T-helper 17 cell (primary cell): ENCODE measurements at places on chromosomes 13 and 19.

DNA sequence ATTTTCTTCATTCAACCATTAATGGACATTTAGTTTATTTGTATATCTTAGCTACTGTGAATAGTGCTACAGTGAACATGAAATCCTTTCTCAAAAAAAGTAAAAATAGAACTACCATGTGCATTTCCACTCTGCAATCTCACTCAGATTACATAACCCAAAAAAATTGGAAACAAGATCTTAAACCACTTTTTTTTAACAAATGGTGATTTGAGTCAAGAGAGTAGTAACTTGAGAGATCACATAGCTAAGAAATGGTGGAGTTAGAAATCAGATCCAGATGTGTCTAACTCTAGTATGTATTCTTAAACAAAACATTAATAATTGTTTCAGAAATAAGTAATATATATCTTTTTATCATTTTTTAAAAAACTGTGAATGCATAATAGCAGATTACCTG is 318.3 kb upstream of the SGCG start:
- DNase-seq: no peak

GRCh38 chr19:4877753-4878490 is 10.5 kb upstream of the PLIN3 start:
- no peak for DNase-seq

- DNase-seq: no peak
Observed at GRCh38 chr19:46951171-46951986, 68.3 kb upstream of the NPAS1 start.

DNA sequence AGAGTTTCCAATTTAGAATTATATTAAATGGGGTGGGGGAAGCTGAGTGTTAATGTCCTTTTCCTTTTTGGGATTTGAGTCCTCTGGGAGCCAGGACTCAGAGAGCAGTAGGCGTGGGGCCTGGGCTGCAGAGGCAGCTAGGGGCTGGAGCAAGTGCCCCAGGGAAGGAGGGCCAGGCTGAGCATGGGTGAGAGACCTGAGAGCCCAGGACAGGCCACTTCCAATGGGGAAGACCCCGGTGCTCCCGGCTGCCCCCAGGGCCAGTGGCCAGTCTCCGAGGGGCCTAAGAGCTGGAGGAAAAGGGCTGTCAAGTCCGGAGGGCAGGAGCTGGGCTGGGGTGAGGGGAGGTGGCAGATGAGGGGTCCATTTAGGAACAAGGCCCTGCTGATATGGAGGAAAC is 371.5 kb downstream of the ZNF536 start:
- no peak for DNase-seq

GRCh38 chr13:79775830-79776229 is 294.9 kb downstream of the NDFIP2 start:
- DNase-seq: no peak

DNA sequence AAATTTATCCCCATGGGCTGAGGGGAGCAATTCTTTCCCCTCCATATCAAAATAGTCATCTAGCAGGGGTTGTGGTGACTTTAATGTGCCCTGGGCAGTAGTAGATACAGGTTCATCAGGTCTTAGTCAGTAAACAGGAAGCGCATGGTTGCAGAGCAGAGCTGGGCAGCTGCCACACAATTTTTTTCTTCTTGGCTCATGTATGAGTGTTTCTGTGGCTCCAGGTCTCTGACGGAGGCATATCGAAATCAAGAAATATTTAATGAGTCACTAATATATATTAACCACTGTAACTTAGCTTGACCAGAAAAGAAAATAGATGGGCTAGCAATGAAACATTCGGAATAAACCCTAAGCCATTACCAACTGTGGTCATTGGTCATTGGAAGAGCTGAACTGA is 68.4 kb upstream of the UBL3 start:
- no peak for DNase-seq

DNA sequence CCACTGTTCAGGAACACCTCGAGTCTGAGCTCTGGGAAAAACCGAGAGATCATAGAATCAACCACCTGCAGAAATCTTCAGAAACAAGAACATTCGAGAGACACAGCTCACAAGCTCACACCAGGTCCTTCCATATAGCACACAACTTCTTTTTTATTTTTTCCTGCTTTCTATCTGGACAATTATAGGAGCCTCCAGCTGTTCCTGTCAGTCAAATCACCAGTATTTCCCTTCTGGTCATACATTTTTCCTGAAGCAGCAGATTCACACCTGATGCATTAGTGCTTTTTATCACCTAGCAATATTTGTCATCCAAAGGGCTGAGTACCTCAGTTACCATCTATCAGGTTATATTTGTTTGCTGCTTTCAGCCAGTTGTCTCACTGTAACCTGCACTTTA is 323.5 kb downstream of the FOXO1 start:
- DNase-seq: no peak

- DNase-seq: no peak
Observed at GRCh38 chr19:16232568-16232967, 34.9 kb downstream of the AP1M1 start.

DNA sequence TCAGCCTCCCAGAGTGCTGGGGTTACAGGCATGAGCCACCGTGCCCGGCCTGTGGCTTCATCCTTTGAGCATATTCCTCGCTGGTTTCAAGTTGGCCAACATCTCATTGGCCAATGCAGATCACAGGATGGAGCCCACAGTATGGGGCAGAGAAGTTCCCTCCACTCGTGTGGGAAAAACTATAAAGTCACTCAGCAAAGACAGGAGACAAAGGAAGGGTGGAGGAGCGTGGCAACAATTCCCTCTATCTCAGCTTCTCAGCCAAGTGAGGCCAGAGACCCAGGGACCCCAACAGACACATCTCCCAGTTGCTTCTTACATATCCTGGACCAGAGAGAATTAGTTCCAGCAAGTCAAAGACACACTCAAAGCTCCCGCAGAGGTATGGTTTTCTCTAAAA is 184.6 kb upstream of the SOX1 start:
- DNase-seq: no peak

- no peak for DNase-seq
Observed at GRCh38 chr13:52713894-52714293, 25.7 kb downstream of the CNMD start.

DNA sequence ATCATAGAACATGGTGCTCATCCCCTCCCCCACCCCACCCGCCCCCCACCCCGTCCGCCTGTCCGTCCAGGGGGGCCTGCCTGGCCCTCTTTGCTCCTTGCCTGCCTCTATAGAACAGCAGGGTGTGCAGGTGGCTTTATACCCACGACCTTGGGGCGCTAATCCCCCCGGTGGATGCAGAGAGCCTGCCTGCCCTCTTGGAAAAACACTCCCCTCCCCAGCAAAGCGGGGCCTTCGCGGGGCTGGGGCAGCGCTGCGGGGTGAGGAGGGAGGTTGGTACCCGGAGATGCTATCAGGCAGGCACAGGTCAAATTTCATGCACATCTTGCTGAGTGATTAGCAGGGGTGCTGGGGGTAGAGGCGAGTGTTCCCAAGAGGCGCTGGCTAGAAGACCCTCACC is 21.9 kb downstream of the RFX1 start:
- DNase-seq: no peak

GRCh38 chr13:80988391-80989151 is 647.6 kb upstream of the SPRY2 start:
- DNase-seq: no peak

DNA sequence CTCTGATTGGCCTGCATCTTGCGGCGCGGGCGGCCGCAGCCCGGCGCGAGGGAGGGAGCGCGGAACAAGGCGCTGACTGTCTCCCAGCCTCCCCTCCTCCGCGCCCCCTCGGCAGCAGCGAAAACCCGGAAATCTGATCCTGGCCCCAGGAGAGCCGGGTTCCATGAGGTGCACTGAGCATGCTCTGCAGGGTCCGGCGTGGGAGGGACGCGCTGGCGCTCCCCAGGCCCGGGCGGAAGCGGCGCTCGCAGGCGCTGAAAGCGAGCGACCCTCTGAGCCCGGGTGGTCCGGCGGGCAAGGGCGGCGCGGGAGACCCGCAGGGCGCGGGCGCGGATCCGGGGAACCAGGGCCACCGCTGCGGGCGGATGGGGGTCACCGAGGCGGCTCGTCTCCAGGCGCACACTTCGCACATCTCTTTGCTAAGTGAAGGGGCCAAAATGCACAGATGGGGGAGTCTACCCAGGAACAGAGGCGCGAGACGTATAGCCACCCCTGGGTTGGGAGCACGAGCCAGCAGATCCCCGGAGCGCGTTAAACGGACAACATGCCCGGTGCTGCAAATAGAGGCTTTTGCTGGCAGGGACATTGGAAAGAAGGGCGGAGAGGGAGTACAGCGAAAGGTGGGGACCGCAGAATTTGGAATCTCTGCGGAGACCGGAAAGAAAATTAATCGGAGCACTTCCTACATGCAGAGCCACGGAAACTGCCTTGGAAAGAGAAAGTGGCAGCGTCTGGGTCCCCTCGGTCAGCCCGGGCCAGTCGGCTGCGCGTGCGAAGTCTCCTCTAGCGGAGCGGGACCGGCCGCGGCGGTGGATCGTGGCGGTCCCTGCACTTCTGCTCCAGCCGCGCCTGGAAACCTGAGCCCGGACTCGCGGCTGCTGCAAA is 510 bp upstream of the PCDH9 start:
- DNase-seq: peak; percentile 50

- DNase-seq: no peak
Observed at GRCh38 chr13:109425821-109426689, 360.3 kb downstream of the IRS2 start.

DNA sequence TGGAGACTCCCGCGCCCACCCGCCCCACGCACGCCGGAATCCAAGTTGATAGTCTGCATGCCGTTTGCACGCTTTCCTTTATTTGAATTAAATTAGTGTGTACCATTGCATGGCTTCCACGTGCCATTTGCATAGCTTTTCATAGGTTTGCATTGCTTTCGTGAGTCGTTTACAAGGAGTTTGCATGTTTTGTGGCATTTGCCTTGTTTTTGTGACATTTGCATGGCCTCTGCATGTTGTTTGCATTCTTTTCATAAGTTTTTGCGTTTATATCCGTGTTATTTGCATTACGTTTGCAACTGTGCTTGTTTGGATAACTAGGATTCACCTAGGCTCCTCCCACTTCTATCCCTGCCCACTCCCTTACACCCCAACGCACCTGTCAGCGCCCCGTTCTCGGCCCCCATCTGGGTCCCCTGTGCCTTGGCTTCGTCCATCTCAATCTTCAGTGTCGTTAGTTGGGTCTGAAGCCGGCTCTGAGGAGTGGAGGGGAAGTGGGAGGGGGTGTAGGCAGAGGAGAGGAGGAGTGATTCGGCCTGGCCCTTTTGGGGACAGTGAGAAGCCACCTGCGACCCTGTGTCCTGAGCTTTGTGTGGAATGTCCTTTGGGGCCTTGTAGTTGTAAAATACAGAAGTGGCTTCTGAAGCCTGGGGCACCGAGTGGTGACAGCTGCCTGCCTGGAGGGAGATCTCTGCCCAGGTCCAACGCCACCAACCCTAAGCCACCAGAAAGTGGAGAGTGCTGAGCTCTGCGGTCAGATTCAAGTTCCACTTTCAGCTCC is 2.4 kb downstream of the CCDC194 start:
- DNase-seq: no peak

DNA sequence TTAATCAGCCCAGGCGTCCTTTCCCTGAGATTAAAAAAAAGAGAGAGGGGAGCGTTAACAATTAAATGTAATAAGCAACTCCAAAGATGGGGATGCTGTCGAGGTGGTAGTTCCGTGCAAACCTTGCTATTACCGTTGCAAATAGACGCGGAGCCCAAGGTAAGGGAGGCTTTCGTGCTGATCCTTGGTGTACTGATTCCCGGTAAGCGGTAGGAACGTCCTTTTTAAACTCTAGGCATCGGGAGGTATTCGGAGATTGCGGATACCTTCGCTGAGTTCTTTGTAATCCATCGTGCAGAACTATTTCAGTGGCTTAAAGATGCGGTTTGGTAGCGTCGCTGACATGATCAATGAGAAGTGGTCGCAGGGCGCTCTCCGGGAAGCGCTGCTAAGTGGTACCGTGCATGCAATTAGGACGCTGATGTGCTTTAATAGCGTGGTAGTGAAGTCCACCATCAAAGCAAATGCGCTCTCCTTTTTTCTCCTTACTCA is 3.1 kb downstream of the SLITRK5 start:
- no peak for DNase-seq

- DNase-seq: no peak
Observed at GRCh38 chr13:77456271-77456670, 79.2 kb upstream of the SCEL start.

DNA sequence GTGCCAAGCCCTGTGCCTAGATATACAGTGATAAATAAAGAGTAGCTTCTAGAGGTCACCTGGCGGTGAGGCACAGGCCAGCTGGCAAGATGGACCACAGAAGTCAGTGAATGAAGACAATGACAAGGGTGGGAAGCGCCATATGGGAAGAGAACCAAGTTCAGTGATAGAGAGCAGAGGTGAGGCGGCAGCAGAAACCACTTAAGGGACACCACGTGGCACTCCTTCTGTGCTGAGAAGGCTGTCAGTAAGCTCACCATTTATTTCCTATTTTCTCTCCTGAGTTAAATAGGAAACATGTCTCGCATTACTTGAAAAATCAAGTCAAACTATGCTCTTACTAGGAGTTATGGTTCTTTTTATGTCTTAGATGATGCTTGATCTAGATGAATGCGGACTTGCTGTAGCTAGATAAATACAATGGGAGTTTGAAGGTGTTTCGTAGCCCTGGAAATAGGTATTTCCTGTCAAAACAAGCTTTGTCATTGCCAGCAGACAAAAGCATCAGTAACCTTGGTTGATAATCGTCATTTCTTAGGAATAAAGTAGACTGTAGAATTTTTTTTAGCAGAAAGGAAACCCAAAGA is 17.8 kb downstream of the ALOX5AP start:
- DNase-seq: no peak

- DNase-seq: no peak
Observed at GRCh38 chr19:41415154-41415571, 12.0 kb downstream of the B3GNT8 start.

- DNase-seq: no peak
Observed at GRCh38 chr19:10219678-10220077, 11.5 kb downstream of the S1PR2 start.

GRCh38 chr13:82407321-82407720 is 1475.0 kb downstream of the SLITRK1 start:
- no peak for DNase-seq

DNA sequence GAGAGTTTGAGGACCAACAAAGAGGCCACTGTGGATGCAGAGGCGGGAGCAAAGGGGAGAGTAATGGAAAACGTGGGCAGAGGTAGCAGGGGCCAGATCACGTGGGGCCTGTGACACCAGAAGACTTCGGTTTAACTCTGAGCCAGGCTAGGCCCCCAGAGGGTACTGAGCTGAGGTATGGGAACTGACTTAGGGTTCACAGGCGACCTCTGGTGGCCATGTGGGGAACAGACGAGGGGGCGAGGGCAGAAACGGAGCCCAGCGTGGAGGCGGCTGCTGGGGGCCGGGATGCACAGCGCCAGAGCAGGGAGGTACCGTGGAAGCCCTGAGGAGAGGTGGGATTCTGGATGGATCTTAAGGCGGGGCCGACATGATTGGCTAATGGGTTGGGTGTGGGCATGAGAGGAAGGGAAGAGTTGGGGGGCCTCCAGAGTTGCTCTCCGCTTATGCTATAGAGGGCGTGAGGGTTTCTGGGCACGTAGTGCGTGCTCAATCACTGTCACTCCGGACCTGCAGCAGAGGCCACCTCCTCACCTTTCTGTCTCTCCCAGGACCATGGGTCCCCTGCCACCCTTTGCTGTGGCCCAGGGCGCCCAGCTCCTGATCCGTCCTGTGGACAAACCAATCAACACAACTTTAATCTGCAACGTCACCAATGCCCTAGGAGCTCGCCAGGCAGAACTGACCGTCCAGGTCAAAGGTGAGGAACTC is 13.7 kb downstream of the PVR start:
- DNase-seq: peak; percentile 65

- DNase-seq: no peak
Observed at GRCh38 chr13:23069566-23069965, 111.2 kb upstream of the SGCG start.

- DNase-seq: no peak
Observed at GRCh38 chr19:1400281-1401137, 833 bp downstream of the GAMT start.
